ENCODE measurements at places on chromosomes 11 and 22.

GRCh38 chr11:13776134-13776815 lies 107.8 kb downstream of the FAR1 start:
- no peak for DNase-seq

- no peak for DNase-seq
Measured at GRCh38 chr11:120122924-120123683, 14.8 kb downstream of the TRIM29 start.

DNA sequence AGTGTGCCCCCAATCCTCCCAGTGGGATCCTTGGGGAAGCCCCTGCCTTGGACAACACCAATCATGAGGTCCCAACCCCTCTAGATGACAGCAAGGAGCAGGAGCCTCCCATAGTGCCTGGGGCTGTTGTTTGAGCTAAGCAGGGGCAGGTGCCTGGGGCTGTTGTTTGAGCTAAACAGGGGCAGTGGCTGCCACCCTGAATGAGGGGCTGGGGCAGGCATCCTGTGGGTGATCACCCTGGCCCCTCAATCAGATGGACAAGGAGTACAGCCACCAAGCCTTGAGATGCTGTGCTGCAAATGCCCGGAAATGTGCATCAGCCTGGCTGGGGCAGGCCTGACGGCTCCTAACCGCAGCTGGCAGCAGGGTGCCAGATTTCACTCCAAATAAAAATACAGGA lies 66.7 kb downstream of the MYEOV start:
- no peak for DNase-seq

- DNase-seq: no peak
Measured at GRCh38 chr11:5398936-5399335, 15.3 kb downstream of the OR51M1 start.

DNA sequence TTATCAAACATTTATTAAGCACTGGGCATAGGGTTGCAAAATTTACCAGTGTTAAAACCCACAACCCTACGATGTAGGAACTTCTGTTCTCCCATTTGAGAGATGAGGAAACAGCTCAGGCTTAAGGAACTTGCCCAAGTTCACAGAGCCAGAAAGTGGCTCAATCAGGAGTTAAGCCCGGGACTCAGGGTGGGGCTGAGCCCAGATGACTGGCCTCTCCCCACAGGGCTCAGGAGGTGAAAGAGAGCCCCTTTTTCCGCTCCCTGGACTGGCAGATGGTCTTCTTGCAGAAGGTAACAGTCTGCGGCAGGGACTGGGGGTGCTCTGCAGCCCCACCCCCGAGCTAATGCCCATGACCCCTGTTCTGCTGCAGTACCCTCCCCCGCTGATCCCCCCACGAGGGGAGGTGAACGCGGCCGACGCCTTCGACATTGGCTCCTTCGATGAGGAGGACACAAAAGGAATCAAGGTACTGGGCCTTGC lies 5.6 kb upstream of the ANKRD13D start:
- DNase-seq: no peak

DNA sequence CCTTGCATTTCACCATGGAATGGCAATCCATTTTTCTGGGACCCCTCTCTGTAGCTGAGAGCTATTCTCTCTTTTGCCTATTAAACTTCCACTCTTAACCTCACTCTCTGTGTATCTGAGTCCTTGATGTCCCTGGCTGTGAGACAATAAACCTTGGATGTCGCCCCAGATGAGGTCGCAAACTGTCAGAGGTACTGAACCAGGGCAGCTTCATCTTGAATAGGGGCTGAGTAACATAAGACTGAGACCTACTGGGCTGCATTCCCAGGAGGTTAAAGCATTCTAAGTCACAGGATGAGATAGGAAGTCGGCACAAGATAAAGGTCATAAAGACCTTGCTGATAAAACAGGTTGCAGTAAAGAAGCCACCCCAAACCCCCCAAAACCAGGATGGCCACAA lies 68.0 kb downstream of the RSF1 start:
- no peak for DNase-seq

DNA sequence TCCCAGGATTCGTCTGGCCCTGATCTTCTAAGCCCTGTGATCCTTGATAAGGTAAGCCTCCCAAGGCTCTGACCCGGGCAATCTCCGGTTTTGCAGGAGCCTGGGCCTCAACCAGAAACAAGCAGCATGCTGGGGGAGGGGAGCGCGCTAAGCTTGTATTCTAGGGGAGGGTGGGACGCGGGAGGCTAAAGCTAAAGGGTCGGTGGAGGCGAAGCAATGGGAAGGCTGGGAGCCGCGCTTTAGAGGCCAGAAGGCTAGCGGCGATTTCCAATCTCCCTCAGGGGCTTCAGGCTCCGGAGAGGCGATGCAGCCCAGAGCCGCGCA lies 753 bp downstream of the PTPN5 start:
- DNase-seq: no peak

- DNase-seq: no peak
Measured at GRCh38 chr11:64275031-64275800, 9.2 kb downstream of the BAD start.

GRCh38 chr22:29784451-29785361 lies 17.5 kb downstream of the UQCR10 start:
- DNase-seq: no peak

DNA sequence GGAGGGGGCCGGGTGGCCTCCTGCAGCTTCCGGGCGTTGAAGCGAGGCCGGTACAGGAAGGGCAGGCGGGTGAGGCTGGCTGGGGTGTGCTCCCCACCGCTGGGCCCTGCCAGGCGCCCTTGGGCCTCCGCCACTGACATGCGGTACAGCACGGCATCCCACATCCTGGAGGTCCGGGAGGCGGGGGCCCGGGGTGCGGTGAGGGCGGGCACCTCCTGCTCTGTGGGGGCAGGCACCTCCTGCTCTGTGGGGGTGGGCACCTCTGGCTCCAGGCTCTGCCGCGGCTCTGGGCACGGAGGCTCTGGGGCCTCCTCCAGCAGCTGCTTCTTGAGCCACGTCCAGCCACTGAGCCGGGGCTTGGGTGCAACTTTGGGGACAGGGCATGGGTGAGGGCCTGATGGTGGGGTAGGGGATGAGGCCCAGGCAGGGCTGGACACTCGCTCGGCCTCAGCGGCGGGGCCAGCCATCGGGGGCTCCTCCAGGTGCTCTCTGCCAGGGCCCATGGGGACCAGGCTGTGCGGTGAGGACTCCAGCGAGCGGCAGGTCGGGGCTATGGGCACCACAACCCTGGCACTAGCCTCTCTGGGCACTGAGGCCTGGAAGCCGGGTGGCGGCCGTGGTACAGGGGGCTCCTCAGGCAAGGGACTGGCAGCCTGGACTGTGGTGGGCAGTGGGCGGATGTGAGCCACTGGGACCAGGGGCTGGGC lies 2.3 kb downstream of the PRR33 start:
- no peak for DNase-seq

DNA sequence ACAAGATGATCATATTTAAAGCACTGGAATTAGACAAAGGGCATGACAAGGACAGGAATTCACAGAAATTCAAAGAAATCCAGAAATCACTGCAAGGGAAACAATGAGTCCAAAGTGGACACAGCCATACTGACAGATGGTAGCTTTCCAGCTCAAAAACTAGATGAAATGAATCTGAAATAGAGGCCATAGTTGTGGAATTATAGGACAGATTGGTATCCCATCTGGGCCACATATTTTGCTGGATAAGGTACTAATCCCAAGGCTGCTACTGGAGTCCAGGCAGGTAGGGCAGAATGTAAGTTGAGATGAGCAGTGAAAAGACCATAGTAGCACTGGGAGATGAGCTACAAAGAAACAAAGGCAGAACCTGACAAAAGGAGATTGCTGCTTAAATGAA lies 258.3 kb upstream of the ANO3 start:
- no peak for DNase-seq

- DNase-seq: peak; percentile 45
Measured at GRCh38 chr11:101706541-101706940, 122.7 kb upstream of the TRPC6 start.

DNA sequence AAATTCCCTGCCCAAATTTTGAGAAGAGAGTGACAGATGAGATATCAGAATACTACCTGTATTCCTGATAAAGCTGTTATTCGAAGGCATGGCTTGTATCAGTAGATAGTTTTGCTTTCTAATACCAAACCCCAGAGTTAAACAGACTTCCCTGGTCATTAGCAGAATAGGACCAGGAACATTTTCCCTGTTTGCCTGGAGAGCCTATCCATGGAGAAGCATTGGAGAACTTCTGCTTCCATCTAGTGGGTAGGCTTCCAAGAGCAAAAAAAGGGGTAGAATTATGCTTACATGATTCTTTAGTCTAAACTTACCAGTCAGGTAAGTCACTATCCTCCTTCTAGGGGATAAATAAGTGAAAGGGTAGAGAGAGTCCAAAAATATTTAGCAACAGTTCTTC lies 14.2 kb downstream of the PDE3B start:
- DNase-seq: no peak

- no peak for DNase-seq
Measured at GRCh38 chr11:108125096-108125495, 3.7 kb downstream of the ACAT1 start.

- no peak for DNase-seq
Measured at GRCh38 chr11:117766576-117766975, 30.4 kb downstream of the DSCAML1 start.

- no peak for DNase-seq
Measured at GRCh38 chr11:115739878-115740277, 235.7 kb upstream of the CADM1 start.

- DNase-seq: no peak
Measured at GRCh38 chr22:23116506-23117263, 25.1 kb downstream of the RSPH14 start.

- DNase-seq: no peak
Measured at GRCh38 chr11:117747892-117748291, 49.1 kb downstream of the DSCAML1 start.

DNA sequence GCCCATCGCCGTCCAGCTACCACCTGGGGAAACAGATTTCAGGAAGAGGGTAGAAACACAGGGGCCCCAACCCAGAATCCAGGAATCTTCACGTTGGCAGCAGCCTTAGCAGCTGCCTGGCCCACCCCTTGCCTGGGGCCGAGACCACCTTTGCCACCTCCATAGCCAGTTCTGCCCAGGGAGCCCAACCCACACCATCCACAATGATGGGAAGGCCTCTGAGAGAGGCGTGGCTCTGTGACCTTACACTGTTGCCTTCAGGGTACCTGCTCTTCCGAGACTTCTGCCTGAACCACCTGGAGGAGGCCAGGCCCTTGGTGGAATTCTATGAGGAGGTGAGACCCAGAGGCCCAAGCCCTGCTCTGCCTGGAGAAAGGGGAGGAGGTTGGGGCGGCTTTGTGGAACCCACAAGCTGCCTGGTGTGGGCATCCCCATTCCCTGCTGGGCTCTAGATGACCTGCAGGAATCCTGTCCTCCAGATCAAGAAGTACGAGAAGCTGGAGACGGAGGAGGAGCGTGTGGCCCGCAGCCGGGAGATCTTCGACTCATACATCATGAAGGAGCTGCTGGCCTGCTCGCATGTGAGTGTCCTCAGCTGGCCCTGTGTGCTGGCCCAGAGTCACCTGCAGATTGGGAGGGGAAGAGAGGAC lies 10.0 kb upstream of the ANKRD13D start:
- DNase-seq: no peak

GRCh38 chr11:128755564-128755963 lies 61.7 kb downstream of the FLI1 start:
- no peak for DNase-seq

GRCh38 chr22:50544078-50544745 lies 1.5 kb upstream of the KLHDC7B start:
- DNase-seq: no peak

DNA sequence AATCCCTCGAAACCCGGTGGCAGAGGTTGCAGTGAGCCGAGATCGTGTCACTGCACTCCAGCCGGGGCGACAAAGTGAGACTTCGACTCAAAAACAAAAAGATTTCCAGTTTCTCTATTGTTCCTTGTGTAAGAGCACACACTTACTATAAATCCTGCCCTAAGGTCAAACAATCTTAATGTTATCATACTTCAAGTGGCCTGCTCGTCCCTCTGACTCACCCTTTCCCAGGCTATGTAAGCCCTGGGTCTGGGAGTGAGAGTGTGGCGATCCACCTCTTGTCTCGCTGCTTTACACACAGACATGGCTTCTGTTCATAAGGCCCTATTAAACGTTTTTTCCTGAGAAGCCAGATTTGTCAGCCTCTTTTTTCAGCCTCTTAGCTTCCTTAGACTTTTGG lies 24.4 kb upstream of the A4GALT start:
- peak; percentile 33 for DNase-seq

DNA sequence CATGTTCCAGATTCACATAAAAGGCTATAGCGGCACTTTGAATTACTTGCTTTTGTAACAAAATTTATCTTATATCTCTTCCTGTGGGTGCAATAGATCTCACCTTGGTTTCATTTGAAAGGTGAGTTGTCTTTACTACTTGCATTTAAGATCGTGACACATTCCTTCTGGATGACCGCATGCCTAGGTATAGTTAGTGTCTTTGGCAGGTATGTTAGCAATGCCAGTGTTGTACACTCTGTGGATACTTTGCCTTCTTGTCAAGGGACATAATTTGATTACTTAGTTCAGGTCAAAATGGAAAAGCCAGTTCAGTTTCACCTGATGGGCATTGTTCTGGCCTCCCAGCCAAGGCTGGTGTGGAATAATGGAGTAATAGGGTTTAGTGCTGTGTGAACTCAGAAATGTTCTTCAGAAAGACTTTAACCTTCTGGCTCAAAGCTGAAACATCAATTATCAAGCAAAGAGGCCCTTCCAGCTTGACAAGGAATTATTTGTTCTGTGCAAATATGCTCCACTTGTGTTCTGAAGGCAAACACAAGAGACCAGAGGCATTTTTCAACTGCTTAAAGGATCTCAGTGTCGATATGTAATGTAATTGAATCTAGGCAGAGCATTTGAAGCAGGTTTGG lies 64.6 kb downstream of the AMOTL1 start:
- no peak for DNase-seq

- no peak for DNase-seq
Measured at GRCh38 chr22:37632174-37633088, 7.0 kb upstream of the SH3BP1 start.

- no peak for DNase-seq
Measured at GRCh38 chr11:18254781-18255361, 6.4 kb upstream of the SAA2 start.

DNA sequence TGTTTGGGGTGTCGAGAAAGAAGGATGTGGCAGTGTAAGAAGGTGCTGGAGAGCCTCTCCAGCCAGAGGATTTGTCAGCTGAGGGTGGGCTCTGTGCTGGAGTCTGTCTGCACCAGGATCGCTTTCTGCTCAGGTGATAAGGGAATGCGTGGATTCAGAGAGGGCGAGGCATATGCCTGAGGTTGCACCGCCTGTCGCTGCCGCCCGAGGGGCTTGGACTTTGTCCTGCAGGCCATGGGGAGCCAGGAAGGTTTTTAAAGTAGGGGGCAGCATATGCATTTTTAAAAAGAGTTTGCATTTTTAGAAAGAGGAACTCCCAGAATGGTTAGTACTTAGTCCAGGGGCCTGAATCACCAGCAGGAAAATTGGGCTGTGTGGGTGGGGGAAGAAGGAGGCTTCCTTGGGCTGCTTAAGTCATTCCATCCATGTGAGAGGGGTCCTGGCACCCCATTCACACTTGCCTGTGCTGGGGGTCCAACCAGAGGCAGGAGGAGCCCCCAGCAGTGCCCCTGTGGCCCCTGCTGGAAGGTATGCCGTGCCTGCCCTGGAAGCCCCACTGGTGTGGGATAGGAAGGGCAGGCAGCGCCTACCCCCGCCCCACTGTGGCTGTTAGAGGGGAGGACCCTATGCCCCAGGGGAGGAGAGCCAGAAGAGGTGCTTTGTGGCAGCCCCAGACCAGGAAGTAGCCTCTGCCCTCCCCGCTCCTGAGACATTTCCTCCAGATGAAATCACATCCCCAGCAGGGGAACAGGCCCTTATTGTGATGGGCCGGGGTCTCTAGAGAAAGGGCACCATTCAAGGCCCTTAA lies 35.8 kb upstream of the MYRF start:
- no peak for DNase-seq

GRCh38 chr22:40602231-40602630 lies 34.3 kb downstream of the MRTFA start:
- DNase-seq: no peak

All from RWPE1 (cell line).